ENCODE measurements at places on chromosomes 4 and X. TPM values are rescaled to one million over a fixed set of nuclear protein-coding genes. Genes with fewer than 3 reads are reported as not detected.
A peak's percentile ranks its signal among the peaks of the same experiment; 100 is the strongest.

Gene ANXA10
- 0.19 TPM for total RNA-seq

Gene EDA2R
- 2.5 TPM for total RNA-seq

Gene GPAT3
- 4.5 TPM for total RNA-seq

Gene RHOH
- total RNA-seq: 5.0 TPM

Gene ADGRL3
- 1.8 TPM for total RNA-seq

Gene SMR3B
- total RNA-seq: not detected

GRCh38 chr4:30726090-30726675 lies 6.0 kb downstream of the PCDH7 start:
- DNase-seq: no peak
- H3K4me1 ChIP-seq: peaks cover 4% of the 10 kb centered on the region
- no peaks in the 10 kb centered on the region for H3K36me3 ChIP-seq

GRCh38 chr4:16169490-16169889 lies 56.8 kb downstream of the TAPT1 start:
- H3K27me3 ChIP-seq: no peaks in the 10 kb centered on the region
- H3K27ac ChIP-seq: no peak overlapping the region
- no peak for DNase-seq
- no peaks in the 10 kb centered on the region for H3K4me1 ChIP-seq
- H3K4me3 ChIP-seq: no peak overlapping the region
- H3K36me3 ChIP-seq: peaks cover 10% of the 10 kb centered on the region

GRCh38 chrX:15468036-15468435 lies 25.1 kb downstream of the PIR start:
- H3K4me3 ChIP-seq: no peak overlapping the region
- H3K36me3 ChIP-seq: no peaks in the 10 kb centered on the region
- no peak for DNase-seq
- no peaks in the 10 kb centered on the region for H3K27me3 ChIP-seq
- H3K27ac ChIP-seq: peak overlapping the region; percentile 36

DNA sequence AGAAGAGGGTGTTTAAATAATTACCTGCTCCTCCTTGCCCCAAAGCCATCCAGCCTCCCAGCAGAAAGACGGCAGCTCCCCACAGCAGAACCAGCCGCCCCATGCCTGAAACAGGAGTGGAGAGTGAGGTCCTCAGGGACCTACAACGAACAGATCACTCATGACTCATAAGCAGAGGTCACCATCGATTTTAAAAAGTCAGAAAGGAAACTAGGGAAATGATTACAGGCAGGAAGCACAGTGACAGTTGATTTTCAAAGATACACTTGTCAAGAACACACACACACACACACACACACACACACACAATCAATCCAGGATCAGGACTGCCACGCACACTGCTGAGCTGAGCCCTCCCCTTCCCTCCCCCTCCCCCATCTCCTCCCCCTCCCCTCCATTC lies at the start of gene CRLF2:
TSS of gene CRLF2 (minus strand) at position 118 of the 400 bp plus-strand sequence. CDS start at position 103, 15 bp downstream.
- H3K27ac ChIP-seq: no peak within 1 kb of the TSS
- no peaks in the 10 kb centered on the region for H3K36me3 ChIP-seq
- H3K4me1 ChIP-seq: peaks cover 13% of the 10 kb centered on the region
- DNase-seq: no peak

GRCh38 chr4:108774809-108775530 lies 12.1 kb upstream of the ETNPPL start:
- H3K4me1 ChIP-seq: no peaks in the 10 kb centered on the region
- no peaks in the 10 kb centered on the region for H3K27me3 ChIP-seq
- no peak overlapping the region for H3K27ac ChIP-seq
- H3K4me3 ChIP-seq: no peak overlapping the region
- no peak for DNase-seq

DNA sequence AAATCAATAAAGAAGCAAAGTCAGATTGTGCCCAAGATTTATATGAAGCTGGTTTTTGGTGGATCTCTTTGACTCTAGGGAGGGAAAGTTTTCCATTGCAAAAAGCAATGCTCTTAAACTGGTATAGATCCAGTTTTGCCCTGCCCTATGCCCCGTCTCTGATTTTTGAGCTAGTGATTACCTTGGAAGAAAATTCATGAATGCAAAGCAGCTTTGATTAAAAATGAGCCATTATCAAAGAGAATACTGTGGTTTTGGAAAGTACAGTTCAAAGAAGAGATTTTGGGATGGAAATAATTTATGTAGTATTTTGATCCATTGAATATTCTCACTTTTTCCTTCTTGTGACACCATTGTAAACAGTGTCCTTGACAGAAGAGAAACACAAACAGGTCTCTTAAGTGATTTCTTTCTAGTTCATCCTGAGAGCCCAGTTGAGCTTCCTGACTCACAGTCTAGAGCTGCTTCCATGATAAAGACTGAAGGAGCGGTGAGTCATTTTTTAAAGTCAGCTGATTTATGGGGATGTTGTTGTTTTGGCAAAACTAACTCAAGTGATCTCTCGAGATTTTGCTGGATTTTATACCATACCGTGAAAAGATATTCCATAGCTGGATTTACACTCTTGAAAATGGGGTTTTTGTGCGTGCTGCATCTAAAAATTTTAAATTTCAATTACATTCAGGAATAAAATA lies 76.7 kb downstream of the AFF1 start:
- no peaks in the 10 kb centered on the region for H3K27me3 ChIP-seq
- no peaks in the 10 kb centered on the region for H3K36me3 ChIP-seq
- peak overlapping the region; percentile 69 for H3K27ac ChIP-seq
- H3K4me3 ChIP-seq: no peak overlapping the region
- DNase-seq: no peak

Measured in esophagus squamous epithelium (tissue), 5 donors.